ENCODE measurements at places on chromosomes 5 and 9.
A peak's percentile ranks its signal among the peaks of the same experiment; 100 is the strongest.

GRCh38 chr9:79663878-79664277 is 92.1 kb downstream of the TLE4 start:
- DNase-seq = no peak

DNA sequence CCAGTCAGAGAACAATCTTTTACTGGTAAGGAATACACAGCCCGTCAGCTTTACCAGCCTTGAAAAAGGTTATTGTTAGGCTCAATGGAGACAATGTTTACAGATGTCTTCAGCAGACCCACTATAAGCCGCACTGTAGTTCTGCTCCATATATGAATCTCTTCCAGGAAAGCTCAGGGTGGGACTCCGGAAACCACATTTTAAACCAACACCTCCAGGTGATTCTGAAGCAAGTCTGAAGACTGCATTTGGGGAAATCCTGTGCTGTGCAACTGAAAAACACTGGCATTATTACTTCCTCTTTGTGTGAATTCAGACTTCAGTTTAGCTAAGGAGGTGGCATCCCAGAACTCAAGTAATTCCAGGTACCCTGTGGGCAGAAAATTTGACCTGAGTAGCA is 3.5 kb downstream of the GZMK start:
- DNase-seq = no peak

- no peak for DNase-seq
These were observed 333.4 kb upstream of the ZNF462 start for GRCh38 chr9:106529616-106530015.

DNA sequence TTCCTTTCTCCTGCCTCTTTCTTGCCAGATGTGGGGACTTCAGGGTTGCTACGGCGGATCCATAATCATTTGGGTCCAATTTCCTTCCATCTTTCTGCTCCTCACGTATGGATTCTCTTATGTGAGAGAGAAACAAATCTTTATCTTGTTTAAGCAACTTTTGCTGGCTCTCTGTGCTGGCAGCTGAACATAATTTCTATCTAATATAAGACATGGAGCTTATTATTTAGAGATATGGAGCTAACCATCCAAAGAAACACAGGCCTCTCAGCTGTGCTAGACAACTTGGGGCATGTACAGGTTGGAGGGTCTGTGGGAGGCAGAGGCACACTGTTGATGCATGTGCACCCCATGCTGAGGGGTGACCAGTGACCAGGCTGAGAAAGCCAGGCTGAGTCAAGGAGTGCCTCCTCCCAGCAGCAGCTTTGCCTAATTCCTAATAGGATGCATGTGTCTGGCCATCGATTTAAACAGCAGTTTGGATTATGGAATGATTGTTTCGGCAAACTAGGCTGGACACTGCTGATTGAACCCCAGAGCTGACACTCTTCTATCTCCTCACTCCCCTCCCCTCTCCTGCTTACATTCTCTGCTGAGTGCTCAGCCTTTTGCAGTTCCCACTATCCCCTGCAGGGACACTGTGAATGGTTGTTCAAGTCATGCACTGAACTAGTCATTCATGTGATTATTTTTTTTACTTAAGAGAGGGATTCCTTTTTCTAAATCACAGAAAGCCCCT is 195.8 kb downstream of the ERCC6L2 start:
- DNase-seq = no peak

DNA sequence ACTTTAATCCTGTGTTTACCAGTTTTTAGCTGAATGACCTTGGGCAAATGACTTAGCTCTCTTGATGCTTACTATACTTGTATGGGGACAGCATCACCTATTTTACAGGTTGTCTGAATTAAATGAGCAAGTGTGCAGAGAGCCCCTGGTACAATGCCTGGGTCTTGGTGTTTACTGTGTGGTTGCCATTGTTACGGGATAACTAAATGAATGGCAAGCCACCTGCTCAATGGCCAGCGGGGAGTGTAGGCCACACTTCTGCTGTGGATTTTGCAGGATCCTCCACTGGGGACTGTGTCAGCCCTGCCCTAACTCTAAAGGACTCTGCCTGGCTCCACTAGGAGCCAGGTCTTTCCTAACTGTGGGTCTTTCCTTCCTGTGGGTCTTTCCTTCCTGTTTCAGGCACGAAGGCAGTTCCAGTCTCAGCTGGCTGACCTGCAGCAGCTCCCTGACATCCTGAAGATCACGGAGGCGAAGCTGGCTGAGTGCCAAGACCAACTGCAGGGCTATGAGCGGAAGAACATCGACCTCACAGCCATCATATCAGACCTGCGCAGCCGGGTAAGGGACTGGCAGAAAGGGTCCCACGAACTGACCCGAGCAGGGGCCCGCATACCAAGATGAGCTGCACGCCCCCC is 10.3 kb upstream of the GLE1 start:
- no peak for DNase-seq

DNA sequence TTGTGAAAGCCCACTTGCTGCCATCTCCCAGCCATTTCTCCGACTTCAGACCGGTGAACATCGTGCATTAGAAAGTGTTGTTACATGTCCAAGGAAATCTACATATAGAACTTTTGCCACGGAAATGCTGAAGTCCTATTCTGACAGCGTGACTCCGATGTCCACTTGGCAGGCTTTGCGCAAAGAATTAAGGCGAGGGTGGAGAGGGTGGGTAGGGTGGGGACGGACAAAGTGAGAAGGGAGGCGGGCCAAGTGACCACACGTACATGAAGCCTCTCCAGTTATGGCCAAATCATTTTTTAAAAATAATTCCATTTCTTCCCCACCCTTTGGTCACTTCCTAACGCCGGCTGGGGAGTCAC is 460 bp upstream of the ACO1 start:
- no peak for DNase-seq

- DNase-seq = no peak
These were observed 28.1 kb upstream of the FBN2 start for GRCh38 chr5:128566178-128566577.

DNA sequence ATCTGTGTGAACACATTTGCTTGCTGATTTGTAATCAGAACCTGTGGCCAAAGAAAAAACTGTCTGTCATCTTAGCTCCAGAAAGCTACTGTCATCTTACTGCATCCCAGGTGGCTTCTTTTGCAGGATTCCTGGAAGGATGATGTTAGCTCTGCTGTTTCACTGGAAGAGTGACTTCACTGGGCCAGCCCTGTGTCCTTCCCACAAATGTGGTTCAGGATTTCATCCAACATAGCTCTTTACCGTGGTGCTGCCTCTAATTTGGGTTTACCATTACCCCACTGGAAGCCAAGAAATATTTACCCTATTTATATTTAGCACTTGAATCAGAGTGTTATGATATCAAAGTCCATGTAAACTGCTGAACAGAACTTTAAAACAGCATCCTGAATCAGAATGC is 501.0 kb downstream of the GADD45G start:
- no peak for DNase-seq

GRCh38 chr5:127936439-127936972 is 147.1 kb upstream of the SLC12A2 start:
- DNase-seq = no peak

DNA sequence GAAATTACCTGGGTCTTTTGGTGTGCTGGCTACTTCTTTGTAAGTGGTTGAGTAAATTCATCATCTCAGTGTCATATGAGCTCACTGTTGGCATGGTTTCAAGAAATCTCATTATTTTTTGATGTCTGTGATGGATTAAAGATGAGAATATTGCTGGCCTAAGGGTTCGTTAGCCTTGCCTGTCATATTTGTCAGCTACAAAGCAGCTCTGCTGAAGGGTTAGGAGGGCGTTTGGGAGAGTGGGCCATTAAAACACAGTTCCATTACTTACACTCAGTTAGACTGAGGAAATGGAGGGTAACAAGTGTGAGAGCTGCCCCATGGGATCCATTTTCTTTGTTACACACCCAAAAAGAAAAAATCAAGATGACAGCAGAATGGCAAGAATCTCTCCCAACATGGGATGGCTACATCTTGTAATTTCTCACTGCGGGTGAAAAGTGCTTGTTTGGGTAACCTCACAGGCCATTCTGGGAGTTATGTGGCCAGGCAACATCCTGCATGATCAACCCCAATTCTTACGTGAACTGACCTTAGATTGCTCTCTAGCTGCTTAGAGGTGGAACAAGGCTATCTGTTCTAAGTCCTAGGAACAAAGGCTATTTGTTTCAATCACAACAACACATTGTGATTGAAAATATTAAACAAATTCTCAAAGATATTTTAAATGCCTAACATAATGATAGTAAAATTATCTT is 609.5 kb upstream of the RGMB start:
- DNase-seq = no peak

- no peak for DNase-seq
These were observed 4.5 kb downstream of the GPSM1 start for GRCh38 chr9:136331556-136332481.

GRCh38 chr5:160991205-160991604 is 139.2 kb upstream of the ATP10B start:
- DNase-seq = no peak

GRCh38 chr9:93159601-93160471 is 24.1 kb upstream of the WNK2 start:
- peak; percentile 64 for DNase-seq

DNA sequence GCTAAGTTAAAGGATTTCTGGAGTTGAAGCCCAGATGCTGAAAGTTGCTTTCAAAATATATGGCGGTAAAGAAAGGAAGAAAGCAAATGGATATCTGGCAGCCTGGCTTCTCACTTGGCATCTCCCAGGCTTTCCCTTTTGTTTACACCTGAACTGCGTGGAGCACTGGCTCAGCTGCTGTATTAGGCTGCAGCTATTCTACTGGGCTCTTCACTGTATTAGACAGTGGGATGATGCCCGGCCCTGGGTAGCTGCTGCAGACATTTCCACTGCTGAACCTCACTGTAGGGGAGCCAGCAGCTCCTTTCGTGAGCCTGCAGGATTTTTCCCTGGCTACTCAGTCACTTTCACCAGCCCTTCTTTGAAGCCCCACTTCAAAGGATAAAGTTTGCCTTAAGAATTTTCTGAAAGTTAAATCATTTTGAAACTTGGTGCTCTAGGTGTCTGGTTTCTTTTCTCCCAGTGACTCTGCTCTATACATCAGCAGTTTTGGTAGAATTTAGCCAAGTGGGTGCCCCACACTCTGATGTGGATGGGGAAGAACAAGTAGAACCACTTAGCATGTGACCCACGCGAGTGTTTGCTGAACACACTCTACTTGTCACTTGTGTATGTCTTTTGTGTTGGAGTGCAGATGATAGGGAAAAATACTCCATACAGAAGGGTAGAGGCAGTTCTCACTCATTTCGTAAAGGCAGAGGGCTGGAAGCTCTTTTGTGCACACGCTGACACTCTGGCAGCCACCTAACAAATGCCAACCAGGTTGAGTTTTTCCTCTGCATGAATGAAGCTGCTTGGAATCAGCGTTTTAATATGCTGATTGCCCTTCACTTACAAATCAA is 49.9 kb downstream of the C9orf152 start:
- DNase-seq = no peak

GRCh38 chr9:86494644-86495111 is 140.5 kb upstream of the TUT7 start:
- no peak for DNase-seq

DNA sequence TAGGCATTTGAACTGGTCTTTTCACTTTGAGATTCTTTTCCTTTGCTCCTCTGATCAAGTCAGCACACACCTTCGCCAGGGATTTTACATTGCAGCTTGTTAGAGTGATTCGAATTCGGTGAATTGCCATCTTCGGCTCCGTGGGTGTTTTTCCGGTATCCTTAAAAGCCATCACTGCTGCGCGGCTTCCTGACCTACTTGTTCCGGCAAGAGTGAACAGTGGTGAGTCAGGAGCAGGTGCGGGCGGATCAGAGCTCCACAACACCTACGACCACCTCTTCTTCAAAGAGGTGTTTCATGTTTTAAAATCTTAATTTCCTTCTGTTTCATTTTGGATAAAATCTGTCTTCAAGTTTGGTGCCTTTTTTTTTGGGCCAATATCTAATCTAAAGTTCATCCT is 134.6 kb downstream of the TMC1 start:
- DNase-seq = no peak

DNA sequence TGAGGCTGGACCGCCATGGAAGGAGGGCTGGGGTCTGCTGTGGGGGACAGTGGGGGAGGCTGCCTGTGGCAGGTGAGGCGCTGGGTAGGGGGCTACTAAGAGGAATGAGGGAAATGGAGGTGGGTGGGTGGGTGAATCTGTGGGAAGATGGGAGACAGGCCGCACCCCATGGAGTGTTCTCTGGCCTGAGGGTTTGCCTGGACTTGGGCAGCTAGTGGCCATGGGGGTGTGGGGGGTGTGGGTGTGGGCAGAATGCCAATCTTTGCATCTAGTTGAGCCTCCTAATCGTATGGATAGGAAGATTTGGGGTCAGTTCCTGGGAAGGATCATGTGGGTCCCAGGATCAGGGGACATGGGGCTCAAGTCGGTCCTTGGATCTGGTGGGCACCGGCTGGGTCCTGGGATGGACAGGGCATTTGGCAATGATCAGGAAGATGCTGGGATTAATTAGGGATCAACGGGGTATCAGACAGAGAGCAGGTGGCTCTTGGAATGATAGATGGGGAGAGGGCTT is 518 bp downstream of the ZDHHC12 start:
- no peak for DNase-seq

DNA sequence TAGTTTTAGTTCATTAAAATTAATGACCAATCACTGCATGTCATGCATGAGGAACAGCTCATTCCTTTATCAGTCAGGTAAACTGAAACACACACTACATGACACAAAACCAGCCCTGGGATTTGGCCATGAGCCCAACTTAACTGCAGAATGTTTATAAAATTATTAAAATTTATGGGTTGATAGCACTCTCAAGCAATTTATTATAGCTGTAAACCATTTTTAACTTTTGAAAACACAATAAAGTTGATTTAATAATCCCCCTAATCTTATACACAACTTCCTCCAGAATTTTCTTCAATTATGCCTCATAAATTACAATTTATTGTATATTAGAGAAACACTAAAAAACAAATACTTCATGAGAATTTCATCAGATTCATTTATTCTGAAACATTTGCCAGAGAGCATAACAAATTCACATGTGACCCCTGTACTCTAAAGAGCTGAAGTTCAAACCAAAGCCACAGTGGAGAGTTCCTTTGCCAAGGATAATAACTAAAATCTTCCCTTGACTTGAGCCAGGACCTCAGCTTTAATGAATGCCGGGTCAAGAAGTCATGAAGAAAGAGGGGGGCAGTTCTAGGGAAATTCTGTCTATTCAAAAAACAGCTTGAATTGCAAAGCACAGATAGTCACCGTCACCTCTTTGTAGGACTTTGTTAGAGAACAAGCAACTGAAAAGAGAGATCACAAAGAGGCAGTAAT is 763.7 kb upstream of the GRAMD2B start:
- DNase-seq = no peak

GRCh38 chr5:40928886-40929448 is 19.7 kb downstream of the C7 start:
- no peak for DNase-seq

Data from NCI-H748 treated with DMSO at 0.1 percent for 48 hours (cell line).